Activated CD4-positive, alpha-beta T cell treated with anti-CD3 and anti-CD28 coated beads for 36 hours (primary cell): ENCODE measurements at places on chromosomes 3 and 15. TPM values are rescaled to one million over a fixed set of nuclear protein-coding genes. Genes with fewer than 3 reads are reported as not detected.

ARGFX gene
- not detected for total RNA-seq

PPP1R14D gene
- not detected for total RNA-seq

TIGIT gene
- total RNA-seq: 23.5 TPM

CD80 gene
- total RNA-seq: 0.74 TPM

HYAL1 gene
- 0.37 TPM for total RNA-seq

TEX55 gene
- total RNA-seq: not detected

MAGI1 gene
- total RNA-seq: 0.18 TPM
